ENCODE measurements at places on chromosomes 6 and 20. TPM values are rescaled to one million over a fixed set of nuclear protein-coding genes. Genes with fewer than 3 reads are reported as not detected.

Gene DEFB129
- total RNA-seq: not detected

Gene TINAG
- not detected for total RNA-seq

GRCh38 chr6:684831-685636 is 7.9 kb downstream of the EXOC2 start:
- DNase-seq: no peak

- DNase-seq: no peak
Measured at GRCh38 chr6:166739117-166739975, 112.3 kb upstream of the RPS6KA2 start.

GRCh38 chr6:146240322-146240721 is 211.5 kb downstream of the GRM1 start:
- DNase-seq: no peak
